Stimulated activated CD4-positive, alpha-beta T cell treated with anti-CD3 and anti-CD28 coated beads, Interleukin-1b, Interleukin-23, amount 100 ng/mL, for 1 hour (primary cell): ENCODE measurements at places on chromosomes 2 and 18.

DNA sequence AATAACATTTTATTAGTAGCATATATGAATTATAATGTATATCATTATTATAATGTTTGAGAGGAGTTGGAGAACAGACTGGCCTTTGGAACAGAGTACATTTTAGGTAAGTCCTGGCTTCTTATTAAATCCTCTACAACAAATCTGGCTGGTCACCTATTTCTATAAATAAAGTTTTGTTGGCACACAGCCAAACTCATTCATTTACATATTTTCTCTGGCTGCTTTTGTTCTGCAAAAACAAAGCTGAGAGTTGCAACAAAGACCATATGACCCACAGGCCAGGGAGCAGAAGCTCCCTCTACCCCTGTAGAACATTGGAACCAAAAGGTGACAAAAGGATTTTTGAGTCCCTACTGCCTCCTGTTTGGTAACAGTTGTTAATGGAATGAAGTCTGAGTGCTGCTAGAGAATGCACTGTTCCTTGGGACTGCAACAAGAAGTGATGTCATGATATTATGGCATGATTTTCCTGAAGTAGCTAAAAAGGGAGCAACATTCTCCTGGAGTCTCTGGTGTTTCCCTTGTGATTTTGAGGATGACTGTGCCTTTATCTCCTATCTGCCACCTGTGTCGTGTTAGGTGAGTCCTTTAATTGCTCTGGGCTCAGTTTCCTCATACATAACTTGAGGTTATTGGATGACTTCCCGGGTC, 22.0 kb upstream of the SP9 start:
- DNase-seq: no peak

GRCh38 chr2:128234613-128235012, 84.1 kb downstream of the HS6ST1 start:
- DNase-seq: no peak

DNA sequence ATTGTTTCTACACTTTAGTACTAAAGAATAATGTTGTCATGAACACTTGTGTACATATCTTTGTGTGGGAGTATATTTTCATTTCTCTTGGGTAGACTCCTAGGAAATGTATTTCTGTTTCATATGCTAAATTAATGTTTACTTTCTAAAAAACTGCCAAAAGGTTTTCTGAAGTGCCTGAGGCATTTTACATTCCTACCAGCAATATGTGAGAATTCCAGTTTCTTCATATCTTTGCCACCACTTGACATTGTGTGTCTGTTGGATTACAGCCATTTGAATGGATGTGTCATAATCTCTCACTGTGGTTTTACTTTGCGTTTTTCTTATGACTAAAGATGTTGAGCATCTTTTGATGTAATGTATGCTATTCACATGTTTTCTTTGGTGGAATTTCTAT, 428.2 kb upstream of the KCNH7 start:
- DNase-seq: no peak

GRCh38 chr2:69171116-69171896, 158.3 kb downstream of the ANTXR1 start:
- DNase-seq: no peak

DNA sequence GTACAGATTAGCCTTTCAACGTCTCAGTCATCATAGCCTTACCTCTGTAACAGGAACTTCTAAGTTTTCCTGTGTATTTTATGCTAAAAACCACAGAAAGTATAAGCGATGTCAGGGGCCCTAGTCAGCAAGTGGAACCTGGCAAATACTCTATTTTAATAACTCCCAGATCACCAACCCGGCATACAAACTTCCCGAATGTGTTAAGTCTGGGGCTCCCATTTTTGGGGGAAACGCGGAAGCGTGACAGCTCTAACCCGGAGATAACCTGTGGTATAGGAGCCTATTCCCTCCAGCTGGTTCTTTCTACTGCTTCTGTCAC, 574 bp downstream of the NIFK start:
- no peak for DNase-seq

DNA sequence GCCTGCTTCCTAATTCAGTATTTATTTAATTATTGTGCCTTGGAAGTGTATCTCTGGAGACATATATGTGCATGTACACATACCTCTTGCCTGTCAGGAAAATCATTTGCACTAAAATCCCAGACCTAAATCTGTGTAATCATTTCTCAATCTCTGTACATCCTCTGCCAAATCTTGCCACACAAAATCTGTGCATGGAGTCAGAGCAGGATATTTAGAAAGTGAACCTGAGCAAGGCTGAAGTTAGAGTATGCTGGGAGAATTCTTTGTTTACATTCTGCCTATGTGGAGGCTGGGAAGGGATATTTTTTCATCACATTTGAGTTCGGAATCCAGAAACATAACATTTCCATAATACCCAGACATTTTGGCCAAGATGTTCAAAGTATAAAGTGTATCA, 9.3 kb downstream of the XRCC5 start:
- no peak for DNase-seq

DNA sequence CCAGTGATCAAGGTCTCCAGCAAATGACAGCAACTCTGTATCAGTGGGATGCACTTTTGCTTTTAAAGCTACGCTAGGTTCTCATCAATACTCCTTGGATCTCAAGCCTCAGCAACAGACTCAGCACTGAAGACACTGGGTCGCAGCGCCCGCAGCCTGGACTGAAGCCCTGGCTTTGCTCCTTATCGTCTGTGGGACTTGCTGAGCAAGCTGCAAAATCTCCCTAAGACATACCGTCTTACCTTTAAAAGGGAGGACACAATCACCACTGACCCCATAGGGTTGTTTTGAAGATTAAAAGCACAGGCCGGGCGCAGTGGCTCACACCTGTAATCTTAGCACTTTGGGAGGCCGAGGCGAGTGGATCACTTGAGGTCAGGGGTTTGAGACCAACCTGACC, 8.1 kb downstream of the CYB5A start:
- DNase-seq: no peak

DNA sequence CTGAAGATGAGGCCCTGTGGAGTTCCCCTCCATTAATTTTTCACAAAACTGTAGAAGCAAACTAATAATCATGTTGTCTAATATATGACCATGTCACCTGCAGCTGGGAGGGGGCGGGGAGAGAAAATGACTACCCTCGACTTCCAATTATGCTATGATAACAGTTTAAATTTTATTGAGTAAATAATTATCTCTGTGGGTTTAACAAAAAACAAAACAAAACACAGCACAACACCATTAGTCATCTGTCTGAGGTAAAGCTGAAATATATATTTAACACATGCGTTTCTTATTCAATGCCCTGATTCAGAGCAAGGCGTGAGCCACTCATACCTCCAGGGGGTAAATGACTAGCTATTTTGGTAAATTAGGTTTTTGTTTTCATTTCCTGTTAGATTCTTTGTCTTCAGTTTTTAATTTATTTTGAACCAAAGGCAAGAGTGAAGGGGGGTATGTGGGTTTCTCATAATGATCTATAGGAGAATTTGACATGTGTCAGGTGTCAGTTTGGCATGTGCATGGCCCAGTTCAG, 77.4 kb upstream of the ZCCHC2 start:
- DNase-seq: no peak

GRCh38 chr18:77115192-77115953, 17.2 kb downstream of the MBP start:
- DNase-seq: no peak

GRCh38 chr18:46429649-46430224, 227.3 kb downstream of the LOXHD1 start:
- DNase-seq: no peak

GRCh38 chr18:63897072-63897471, 9.6 kb downstream of the SERPINB2 start:
- no peak for DNase-seq

DNA sequence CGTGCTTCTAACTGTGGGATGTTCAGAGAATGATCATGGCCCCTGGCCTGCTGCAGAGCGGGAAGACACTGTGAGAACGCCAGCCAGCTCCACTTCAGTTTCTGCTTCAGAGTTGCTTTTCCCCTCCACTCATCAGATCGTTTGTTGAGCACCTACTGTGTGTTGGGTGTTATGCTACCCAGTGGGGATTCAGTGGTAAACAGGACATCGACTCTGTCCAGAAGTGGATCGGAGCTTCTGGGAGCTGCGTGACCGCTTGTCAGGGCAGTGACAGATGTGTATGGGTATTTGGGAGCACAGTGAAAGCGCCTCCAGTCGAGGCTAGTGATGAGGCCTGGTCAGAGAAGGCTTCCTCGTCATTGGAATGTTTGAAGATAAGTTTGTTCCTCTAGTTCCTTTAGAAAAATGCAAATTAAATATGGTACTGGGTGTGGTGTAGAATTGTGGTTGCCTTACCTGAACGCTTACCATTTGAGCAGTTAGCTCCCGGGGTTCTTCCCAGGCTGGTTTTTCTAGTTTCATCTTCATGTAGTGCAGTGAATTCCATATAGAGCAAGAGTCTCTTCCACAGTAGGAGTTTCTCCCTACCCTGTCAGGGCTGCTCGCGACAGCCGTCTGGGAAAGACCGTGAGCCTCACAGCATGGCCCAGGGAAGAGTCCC, 2.8 kb downstream of the RAB12 start:
- no peak for DNase-seq

DNA sequence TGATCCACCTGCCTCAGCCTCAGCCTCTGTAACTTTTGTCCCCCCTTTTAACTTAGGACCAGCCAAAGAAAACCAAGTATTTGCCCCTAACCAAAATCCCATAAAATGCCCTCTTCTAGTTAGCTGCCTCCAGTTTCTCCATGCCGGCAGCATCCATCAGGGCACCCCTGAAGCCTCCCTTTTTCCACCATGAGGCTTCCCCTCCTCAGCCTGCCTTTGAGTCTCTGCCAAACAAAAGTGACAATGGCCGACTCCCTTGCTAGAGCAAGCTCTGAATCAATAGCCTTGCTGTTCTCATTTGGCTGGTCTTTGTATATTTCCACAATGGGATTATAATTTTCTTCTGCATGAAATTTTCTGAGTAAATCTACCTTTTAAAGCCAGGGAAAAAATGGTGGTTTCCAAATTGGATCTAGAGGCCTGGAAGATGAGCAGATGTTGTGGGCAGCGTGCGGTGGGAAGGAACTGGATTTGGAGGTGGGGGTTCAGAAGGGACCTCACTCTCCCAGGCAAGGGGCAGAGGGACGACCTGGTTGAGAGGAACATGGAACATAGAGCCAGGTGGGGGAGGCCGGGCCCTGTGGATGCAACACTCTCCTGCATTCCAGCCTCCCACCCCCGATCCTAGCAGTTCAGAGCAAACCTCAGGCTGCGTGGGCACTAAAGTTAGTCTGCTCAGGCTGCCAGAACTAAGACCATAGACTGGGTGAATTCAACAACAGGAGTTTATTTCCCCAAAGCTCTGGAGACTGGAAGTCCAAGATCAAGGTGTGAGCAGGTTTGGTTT, 80.6 kb downstream of the HS6ST1 start:
- DNase-seq: no peak

DNA sequence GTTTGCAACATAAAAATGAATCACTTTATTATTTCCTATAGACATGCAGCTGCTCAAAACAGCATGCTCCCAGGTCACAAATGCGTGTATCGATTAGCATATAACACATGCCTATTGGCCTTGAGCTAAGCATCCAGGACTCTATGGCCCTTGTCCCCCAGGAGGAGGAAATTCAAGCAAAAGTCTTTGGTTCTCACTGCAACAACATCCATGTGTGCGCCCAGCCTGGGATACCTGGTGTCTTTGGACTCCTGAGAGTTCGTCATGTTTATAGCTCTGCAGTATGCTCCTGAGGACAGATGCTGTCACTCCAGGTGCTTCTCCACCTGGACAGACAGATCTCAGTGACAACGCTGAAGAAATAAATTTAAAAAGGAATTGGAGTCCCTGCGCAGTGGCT, 284.6 kb downstream of the PHLPP1 start:
- no peak for DNase-seq
